Breast epithelium (tissue), 4 donors: ENCODE measurements at places on chromosomes 12 and 14. TPM values are rescaled to one million over a fixed set of nuclear protein-coding genes. Genes with fewer than 3 reads are reported as not detected.

The BHLHE41 gene
- total RNA-seq = 9.2 TPM

The CLEC4D gene
- total RNA-seq = 0.33 TPM

The PPFIA2 gene
- 0.44 TPM for total RNA-seq

The BBOF1 gene
- 24.9 TPM for total RNA-seq

The MMP19 gene
- total RNA-seq = 50.6 TPM

The BATF gene
- total RNA-seq = 43.6 TPM

The CPNE6 gene
- total RNA-seq = not detected

The P2RX2 gene
- total RNA-seq = 0.48 TPM

The RPGRIP1 gene
- 0.48 TPM for total RNA-seq

The RNF10 gene
- total RNA-seq = 149 TPM

The NFATC4 gene
- total RNA-seq = 28.6 TPM

The TCTN2 gene
- total RNA-seq = 22.2 TPM

The RNF212B gene
- total RNA-seq = not detected

The OTX2 gene
- total RNA-seq = not detected

The FGF6 gene
- total RNA-seq = not detected

The FAM181A gene
- not detected for total RNA-seq

The ETV6 gene
- total RNA-seq = 45.2 TPM

The PLEKHA5 gene
- 21.1 TPM for total RNA-seq

The GPR162 gene
- total RNA-seq = 4.1 TPM

The RNASE4 gene
- total RNA-seq = 165 TPM

The HNRNPA1 gene
- 477 TPM for total RNA-seq

The CS gene
- 132 TPM for total RNA-seq

The KRT77 gene
- 0.48 TPM for total RNA-seq

The CEBPE gene
- total RNA-seq = not detected

The TAS2R42 gene
- total RNA-seq = not detected

The ZC2HC1C gene
- total RNA-seq = 3.2 TPM

The C12orf60 gene
- 1.6 TPM for total RNA-seq

The CYP46A1 gene
- total RNA-seq = 5.2 TPM

The ETFBKMT gene
- total RNA-seq = 3.0 TPM

The AVPR1A gene
- 50.4 TPM for total RNA-seq

The TBX3 gene
- 78.3 TPM for total RNA-seq

The CLEC4C gene
- not detected for total RNA-seq

The AQP5 gene
- 4.6 TPM for total RNA-seq

The P3H3 gene
- total RNA-seq = 10.1 TPM

The STAC3 gene
- total RNA-seq = 0.98 TPM

The ALG10B gene
- 5.9 TPM for total RNA-seq

The KRT8 gene
- 4.6 TPM for total RNA-seq

The SERPINA5 gene
- total RNA-seq = 32.9 TPM

The HOXC4 gene
- total RNA-seq = 1.8 TPM

The CMKLR1 gene
- total RNA-seq = 9.1 TPM

The STAT6 gene
- 139 TPM for total RNA-seq

The TMED10 gene
- total RNA-seq = 285 TPM

The SMAGP gene
- total RNA-seq = 16.1 TPM

The ACVRL1 gene
- total RNA-seq = 24.7 TPM

The TM7SF3 gene
- total RNA-seq = 60.0 TPM
